Epithelial cell of esophagus (primary cell): ENCODE measurements at places on chromosomes 5 and 9.

DNA sequence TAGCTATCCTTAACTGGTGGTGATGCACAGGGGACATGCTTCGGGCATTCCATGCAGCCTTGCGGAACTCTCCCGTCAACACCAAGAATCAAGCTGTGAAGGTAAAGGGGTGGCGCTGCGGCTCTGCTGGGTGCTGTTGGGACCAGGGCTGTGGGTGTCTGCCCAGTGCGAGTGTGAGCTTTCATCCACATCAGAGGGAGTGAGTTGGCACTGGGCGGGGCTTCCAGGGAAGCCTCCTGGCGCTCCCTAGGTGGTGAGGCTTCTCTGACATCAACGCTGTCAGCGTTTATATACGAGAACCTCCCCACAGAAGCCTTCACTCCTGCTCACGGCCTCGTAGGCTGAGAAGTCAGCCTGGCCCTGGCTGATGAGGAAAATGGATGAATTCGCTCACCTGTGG lies 11.7 kb downstream of the ARPC5L start:
- DNase-seq = peak; percentile 65

DNA sequence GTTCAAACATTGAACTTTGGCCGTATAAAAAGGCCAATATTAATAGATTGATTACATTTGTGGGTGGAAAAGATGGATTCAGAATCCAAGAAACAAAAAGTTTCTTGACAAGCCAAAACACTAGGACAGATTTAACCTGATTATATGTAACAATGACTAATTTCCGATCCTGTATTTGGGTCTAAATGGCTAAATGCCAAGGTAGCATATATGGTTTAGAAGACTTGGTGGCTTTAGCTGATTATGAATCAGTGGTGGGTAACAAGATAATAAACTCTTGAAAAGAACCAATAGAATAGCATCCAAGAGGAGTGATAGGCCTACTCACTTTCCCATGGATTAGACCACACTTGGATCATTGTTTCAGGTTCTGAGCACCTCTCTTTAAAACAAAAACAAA lies 21.8 kb upstream of the ANP32B start:
- no peak for DNase-seq

DNA sequence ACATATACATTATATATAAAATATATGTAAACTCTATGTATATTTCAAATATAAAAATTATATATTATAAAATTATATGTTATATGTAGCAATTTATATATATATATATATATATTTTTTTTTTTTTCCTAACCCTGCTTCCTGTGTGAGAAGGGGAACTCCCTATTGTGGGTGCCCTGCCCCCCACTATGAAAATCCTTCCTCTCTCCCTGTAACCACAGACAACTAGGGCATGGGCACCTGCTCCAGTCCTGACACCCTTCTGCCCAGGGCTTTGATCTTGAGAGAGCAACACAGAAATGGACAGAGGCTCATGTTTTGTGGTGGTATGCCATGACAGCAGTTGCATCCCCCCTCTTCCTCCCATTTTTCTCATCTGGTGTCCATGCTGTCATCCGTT lies 148.7 kb upstream of the IL12B start:
- DNase-seq = no peak

DNA sequence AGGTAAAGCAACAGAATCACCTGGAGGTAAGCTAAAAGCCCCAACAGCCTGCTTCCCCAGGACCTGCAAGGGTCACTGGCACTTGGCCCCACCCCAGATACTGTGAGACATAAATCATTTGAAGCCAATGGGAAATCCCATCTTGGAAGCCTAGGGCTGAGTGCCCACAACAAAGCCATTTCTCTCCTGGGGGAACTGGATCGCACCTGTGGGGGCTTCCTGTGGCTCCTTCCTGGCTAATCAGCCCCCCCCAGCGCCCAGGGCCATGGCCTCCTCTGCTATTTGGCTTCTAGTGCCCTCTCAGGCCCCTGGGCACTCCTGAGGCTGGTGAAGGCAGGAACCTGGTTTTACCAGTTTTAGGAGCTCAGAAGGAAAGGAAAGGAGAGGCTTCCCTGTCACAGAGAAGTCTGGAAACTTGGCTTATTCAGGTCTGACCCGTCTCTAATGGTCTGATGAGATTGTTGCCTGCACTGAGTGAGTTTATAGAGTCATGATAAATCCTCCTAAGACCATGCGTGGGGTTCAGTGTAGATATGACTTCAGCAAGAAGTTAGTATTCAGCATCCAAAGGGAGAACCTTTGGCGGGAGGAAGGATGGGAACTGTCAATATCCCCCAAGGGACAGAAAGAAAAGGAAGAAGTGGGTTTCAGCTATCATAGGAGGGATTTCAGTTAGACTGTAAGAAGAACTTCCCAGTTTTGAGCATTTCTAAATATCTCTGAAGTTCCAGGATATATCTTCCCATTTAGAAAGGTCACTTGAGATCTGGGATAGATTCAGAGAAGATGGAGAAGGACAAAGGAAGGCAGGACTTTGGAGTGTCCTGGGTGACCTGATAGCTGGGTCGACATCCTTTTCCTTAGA lies 1.2 kb downstream of the KCNMB1 start:
- DNase-seq = no peak

- peak; percentile 98 for DNase-seq
Observed at GRCh38 chr9:98248737-98249474, 6.5 kb downstream of the TBC1D2 start.
